Stimulated activated CD4-positive, alpha-beta T cell treated with anti-CD3 and anti-CD28 coated beads, Interleukin-1b, Interleukin-23, amount 100 ng/mL, for 1 hour (primary cell): ENCODE measurements at places on chromosomes 6 and 20.

DNA sequence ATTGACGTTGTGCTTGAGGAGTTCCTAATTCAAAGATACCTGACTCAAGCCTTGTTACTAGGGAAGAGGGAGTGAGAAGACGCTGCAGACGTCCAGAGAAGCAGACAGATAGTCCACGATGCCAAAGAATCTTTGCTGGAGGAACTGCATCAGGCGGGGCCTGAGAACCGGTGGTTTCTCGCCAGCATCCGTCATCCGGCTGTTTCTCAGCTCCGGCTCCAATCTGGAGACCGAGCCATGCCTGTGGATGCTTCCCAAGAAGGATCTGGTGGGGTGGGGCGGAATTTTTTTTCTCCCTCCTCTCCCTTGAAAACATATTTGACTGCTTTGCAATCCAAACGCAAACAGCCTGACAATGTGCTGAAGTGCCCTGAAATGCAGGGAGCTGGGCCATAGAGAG lies 125.8 kb upstream of the SRSF6 start:
- no peak for DNase-seq

- peak; percentile 7 for DNase-seq
Measured at GRCh38 chr6:154039231-154039842, at the start of gene OPRM1. OPRM1 (plus strand) TSS chr6:154039240; CDS start chr6:154039545, 305 bp downstream.

GRCh38 chr6:1363729-1364572 lies 25.4 kb upstream of the FOXF2 start:
- no peak for DNase-seq

DNA sequence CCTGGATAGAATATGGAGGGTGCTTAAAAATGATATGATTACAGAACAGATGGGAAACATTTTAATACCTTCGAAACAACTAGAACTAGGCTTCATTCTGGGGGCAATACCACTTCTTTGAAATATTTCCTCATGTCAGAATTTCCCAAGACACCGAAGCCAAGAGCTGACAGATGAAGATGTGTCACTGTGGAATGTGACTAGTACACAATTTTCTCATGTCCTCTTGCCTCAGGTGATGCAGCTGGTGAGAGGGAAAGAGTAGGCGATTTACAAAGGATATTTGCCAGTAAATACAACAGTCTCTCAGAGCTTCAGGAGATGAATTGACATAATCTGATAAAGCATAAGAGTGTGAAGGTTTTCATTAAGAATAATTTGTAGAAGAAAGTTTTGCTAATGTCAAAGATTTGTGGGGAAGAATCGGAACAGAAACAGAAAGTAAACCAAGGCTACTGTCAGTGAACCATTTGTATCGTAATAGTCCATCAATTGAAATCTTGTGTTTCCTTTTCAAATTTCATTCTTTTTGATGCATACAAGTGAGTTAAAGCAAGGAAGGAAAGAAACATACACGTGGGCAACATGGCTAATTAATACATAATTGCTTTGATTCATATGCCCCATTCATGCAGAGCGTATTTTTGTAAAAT lies 164.7 kb upstream of the CCN2 start:
- no peak for DNase-seq

DNA sequence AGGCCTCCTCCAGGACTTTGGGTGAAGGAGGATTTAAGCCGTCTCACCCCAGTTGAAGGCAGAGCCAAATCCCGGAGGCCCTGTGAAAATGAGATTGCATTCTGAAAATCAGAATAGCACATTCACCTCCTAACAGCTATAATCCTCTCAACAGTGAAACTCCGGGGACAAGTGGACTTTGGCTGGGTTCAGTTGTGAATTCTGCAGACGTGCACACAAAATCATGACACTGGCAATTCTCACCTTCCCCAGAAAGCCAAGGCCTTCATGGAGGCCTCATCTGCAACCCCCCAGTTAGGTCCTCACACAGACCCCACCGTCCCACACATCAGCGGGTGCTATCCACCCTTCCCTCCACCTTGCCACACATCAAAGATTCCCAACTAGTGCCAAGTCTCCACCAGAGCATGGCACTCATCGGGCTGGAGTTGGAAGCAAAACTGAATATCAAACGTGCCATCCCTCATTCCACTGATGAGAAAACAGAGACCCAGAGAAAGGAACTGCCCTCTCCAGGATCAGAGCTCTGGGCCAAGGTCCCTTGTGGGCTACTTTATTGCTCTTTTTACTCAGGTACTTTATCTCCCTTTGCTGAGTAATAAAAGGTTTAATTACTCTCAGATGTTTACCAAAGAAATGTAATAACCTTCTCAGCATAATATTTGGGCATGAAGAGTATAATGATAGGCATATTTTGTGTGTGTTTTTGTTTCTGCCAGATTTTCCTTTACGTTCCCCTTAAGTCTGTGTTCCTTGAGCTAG lies 4.8 kb upstream of the BTNL2 start:
- DNase-seq: no peak

DNA sequence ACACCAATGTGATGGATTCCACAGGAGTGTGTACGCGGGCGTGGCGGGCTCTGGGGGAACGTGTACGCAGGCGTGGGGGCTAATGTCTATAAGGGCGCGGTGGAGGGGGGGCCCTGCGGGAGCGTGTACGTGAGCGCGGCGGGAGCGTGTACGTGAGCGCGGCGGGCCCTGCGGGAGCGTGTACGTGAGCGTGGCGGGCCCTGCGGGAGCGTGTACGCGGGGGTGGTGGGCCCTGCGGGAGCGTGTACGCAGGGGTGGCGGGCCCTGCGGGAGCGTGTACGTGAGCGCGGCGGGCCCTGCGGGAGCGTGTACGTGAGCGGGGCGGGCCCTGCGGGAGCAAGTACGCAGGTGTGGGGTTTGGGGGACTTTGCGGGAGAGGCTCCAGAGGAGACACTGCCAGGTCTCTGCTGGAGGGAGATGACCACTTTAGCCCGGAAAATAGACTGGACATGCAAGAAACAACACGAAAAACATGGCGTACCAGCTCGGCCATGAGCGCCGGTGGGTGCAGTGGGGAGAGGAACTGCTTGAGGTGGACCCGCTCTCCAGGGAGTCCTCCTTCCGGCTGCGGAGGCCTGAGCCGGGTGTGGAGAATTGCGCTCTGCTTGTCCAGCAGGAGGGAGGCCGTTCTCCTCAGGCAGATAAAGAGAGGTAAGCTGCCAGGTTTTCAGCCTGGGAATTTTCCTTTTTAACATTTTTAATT lies 27.8 kb upstream of the SMOC2 start:
- DNase-seq: no peak

- no peak for DNase-seq
Measured at GRCh38 chr20:34022151-34022838, 28.6 kb downstream of the RALY start.

- no peak for DNase-seq
Measured at GRCh38 chr20:58753267-58753921, 60.8 kb downstream of the NPEPL1 start.

DNA sequence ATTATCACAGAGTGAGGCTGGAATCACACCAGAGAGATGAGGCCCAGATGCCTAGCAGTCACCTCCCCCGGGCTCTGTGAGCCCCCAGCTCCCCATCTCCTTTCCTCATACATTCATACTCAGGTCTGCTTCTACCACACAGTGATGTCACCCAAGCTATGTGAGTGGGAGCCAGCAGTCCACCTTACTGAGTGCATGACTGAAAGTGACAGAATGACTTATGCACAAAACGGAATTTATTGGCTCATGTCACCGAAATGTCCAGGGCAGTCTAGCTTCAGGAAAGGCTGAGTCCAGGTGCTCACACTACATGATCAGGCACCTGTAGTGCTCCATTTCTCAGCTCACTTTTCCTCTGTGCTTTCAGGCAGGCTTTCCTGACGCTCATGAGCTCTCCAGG lies 36.7 kb upstream of the CCN6 start:
- DNase-seq: no peak

- no peak for DNase-seq
Measured at GRCh38 chr6:16747232-16748024, 13.8 kb downstream of the ATXN1 start.

DNA sequence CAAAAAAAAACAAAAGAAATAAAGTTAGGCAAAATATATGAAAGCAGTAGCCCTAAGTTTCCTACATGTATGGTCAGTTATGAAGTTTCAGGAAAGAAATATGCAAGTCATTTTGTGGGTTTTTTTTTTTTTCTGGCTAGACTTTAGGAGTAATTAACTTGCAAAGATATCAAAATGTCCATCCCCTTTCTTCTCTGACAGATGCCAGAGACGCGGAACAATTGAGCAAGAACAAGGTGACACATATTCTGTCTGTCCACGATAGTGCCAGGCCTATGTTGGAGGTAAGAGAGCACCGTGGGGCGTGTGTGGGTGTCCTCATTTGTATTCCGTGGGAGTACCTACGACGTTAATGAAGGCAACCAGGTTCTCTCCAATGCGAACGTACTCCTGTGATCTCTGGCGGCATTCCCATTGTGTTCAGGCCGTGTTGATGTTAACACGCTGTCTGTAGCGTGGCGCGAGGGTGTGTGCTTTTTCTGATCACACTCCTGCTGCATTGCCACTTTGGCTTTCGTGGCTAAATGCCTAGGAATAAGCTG lies 19.5 kb downstream of the DUSP22 start:
- DNase-seq: no peak

- DNase-seq: peak; percentile 29
Measured at GRCh38 chr6:133921249-133921859, 31.7 kb upstream of the TBPL1 start.

- DNase-seq: no peak
Measured at GRCh38 chr6:47621838-47622449, 76.4 kb upstream of the ADGRF4 start.

- DNase-seq: no peak
Measured at GRCh38 chr20:36720510-36720909, 25.4 kb downstream of the NDRG3 start.

DNA sequence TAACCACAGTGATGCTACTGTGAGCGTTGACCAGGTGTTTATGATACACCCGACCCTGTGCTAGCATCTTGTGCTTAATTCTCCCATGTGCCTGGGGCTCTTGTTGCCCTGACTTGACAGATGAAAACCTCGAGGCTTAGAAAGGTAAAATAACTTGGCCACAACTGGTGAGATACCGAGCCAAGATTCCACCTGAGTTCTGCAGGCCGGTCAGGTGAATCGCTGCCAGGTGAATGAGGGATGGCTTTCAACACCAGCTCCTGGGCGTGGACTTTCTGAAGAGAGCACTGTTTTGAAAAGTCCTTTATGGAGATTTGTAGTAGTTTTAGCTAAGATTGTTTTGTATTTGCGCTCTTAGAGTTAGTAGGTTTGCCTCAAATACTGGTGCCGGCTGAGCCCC lies 12.2 kb upstream of the ZNF831 start:
- DNase-seq: no peak

DNA sequence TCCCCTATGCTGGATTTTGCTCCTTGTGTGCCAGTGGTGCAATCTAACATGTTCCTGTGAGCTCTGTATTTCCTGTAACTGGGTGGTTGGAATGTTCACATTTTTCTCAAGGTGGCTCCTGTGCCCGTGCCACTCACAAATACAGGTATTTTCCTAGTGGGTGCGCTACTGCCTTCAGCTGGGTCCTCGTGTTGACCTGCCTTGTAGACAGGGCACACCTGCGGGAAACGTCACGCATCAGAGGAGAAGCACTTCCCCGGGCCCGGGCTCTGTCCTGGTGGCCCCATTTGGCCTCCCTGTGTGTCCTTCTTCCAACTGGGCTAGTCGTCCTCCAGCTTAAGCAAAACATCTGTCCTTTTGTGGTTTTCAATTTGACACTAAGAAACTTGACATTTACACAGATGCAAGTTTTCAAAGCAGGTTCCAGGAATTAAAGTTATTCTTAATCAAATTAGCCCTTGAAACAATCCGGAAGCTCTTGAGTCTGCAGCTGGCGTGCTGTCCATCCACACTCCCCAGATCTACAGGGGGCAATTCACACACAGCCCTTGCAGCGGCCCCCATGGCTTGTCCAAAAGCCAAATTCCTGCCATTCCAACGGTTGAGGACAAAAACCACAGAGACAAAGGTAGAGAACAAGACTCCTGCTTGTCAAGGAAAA lies 275.1 kb downstream of the CDC5L start:
- DNase-seq: no peak

DNA sequence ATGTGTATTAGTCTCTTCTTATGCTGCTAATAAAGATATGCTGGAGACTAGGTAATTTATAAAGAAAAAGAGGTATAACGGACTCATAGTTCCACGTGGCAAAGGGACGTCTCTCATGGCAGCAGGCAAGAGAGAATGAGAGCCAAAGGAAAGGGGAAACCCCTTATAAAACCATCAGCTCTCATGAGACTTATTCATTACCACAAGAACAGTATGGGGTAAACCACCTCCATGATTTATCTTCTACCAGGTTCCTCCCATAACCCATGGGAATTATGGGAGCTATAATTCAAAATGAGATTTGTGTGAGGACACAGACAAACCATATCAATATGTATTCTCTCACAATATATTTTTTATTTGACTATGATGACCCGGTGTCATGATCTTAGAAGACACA lies 109.1 kb downstream of the UTRN start:
- no peak for DNase-seq

DNA sequence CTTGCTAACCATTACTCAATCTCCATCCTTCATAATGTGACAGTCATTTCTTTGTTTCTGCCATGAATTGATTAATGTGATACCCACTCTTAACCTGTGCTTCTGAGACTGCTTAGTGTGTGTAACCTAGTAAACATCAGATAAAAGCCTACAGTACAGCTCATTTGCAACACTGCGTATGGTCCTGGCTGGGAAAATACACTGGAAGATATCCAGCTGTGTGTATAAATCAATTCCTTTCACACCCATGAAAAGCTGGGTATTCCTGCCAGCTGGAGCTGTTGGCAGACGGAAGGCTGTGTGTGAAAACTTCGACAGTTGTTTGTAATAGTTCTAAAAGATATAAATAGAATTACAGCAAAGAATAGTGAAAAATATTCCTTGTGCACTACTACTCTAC lies 509.2 kb downstream of the FRK start:
- no peak for DNase-seq

DNA sequence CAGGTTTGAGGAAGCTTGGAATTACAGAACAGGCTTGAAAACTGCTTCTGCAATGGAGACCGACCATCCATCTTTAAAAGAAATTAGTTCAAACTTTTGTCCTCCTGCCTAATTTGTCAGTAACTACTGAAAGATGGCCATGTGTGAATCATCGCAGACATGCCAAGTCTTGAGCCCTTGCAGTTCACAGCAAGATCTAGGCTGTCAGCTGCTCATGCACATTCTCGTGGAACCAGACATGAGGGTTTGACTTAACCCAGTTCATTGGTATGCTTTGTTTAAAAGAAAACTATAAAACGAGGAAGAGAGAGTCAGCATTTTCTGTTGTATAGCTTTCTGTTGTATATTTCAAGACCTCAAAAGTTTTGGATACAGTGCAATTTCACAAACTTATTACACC lies 74.0 kb upstream of the SAMD5 start:
- DNase-seq: no peak

GRCh38 chr6:2029130-2029794 lies 216.1 kb downstream of the GMDS start:
- no peak for DNase-seq
